ENCODE measurements at places on chromosomes 5 and 9.

DNA sequence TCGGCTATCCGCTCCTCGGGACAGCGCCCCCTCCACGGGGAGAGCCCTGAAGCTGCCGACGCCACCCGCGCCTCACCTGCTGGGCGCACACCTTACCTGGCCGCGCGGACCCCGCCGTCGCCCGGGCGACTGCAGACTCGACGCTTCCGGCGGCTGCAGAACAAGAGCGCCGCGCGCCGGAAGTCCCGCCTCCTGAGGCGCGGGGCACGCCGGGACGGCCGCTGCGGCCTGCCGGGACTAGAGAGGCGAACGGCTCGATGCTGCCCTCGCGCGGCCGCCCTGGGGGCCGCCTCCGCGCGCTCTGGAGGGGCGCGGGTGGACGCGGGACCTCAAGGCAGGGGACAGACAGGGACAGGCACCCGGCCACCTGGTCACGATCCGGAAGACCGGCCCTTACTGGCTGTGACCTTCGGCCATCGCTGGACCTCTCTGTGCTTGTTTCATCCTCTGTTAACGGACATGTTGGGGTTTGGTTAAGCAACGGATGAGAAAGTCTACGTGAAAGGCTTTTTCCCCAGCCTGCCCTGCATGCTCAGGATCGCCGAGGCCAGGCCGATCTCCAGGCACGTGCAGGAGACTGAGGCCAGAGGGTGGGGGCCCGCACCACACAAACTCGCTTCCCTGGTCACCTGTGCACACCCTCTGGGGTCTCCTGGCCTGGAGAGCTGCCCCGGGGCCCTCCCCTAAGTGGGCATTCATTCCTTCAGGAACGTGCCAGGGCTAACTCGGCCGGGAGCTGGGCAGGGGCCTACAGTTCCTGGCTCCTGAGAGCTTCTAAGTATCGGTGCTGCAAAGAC lies at the start of gene SNAPC4:
SNAPC4 (minus strand) TSS at position 133 of the 797 bp plus-strand sequence. CDS start 1,742 bp downstream, outside the sequence.
- DNase-seq: peak; percentile 86

DNA sequence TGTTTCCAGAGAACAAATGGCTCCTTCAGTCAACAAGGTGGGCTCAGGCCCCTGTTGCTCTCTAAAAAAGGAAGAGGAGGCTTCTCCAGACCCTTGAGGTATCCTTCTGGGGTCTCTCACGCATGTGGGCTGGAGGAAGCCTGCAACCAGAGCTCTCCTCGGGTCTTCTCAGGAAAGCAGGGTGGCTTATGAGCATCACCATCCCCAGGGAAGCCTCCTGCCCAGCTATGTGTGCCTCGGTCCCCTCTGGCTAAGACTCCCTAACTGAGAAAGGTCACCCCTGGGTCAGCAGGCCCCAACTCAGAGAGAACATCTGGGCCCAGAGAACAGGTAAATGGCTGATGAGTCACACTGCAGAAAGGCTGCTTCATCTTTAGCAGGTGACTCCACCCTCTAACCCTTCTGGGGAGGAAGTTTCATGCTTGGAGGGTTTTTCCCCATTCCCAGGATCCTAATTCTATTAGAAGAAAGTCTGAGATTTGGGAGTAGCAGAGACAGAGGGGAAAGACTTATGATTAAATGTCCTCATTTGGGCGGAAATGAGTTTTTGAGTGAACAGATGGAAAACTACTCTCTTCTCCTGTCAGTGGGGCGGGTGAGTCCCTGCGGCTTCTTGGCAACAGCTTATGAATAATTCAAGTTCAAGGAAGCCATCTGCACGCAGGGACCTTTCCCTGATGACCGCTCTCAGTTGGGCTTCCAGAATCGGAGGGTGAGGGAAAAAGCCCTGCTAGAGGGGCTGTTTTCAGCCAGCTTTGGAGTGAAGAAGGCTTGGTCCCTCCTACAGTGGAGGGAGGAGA lies 41.9 kb downstream of the TGFBI start:
- DNase-seq: no peak

- DNase-seq: no peak
These were observed 135.7 kb downstream of the OLFM1 start for GRCh38 chr9:135222881-135223760.

DNA sequence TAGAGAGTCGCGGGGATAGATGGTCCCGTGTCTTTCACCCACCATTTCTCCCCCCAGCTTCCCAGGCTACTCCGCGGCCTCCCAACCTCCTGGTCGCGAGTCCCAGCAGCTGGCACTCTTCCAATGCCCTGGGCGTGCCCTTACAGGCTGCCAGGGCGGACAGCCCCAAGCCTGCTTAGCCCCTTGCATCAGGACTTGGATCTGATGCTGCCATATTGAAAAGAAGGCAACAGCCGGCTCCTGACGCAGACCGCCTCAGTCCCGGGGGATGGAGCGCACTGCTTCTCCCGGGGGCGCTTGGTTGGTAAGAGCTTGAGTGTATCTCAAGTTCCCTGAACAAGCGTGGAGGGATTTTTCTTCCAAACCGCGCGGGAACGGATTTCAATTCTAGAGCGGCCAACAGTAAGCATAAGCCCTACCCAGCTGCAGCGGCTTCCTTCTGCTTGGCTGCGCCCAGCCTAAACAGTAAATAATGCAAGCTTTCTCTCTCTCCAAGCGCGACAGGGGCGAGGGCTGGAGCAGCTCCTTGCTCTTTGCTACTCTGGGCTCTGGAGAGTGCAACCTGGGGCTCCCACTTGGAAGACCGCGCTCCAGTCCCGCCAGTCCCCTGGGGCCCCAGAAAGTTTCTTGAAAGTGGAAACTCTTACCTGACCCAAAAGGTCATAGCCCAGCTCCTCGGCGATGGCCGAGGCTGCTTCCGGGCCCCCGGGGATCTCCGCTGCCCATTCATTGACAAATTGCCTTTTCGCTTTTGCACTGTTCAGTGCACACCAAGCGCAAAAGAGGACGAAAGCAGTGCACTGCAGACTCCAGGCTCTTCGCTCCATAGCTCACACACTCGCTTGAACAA lies 607 bp downstream of the PCSK1 start:
- no peak for DNase-seq

DNA sequence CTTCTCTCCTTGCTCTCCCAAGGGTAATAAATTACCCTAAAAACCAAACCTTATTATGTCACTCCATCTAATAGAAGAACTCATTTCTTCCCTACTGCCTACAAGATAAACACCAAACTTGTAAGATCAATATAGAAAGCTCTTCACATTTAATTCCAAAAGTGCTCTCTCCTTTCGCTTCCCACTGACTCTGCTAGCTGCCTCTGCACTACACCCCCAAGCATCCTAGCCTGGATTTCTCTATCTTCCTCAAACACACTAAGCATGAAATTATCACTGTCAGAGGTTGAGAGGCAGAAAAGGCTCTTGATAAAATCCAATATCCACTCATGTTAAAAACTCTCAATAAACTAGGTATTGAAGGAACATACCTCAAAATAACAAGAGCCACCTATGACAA lies 162.4 kb downstream of the KCNN2 start:
- DNase-seq: peak; percentile 32

DNA sequence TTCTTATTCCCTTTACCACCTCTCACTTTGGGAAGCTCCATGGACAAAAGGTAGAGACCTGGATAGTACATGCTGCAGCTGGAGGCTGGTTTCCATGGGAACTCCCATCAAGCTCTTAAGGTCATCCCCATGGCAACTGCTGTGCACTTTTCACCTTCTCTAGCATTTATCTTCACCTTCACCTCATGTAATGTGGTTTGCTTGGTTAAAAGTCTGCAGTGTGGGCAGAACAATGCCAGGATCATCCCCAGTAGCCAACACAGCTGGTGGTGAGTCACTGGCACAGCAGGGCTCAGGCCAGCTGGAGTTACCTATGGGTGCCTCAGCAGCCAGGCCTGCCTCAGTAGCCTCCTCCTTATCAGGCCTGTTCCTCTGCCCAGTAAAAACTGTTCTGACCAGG lies 210.5 kb downstream of the GRIA1 start:
- DNase-seq: no peak

- peak; percentile 47 for DNase-seq
These were observed 4.7 kb downstream of the QRFP start for GRCh38 chr9:130891688-130892476.

DNA sequence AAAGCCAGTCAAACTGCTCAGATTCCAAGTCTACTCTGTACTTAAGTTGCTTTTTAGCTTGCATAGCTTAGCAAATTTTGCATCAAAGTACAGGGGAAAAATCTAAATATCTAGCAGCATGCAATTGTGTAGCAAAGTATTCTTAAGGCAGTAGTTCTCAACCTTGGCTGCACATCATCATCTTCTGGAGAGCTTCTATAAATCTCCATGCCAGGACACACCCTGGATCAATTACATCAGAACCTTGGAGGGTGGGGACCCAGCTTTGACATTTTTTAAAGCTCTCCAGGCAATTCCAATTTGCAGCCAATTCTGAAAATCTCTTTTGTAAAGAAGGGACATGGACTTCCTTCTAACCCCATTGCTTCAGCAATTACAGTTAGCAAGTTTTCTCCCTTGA lies 187.5 kb downstream of the SNCAIP start:
- DNase-seq: no peak

DNA sequence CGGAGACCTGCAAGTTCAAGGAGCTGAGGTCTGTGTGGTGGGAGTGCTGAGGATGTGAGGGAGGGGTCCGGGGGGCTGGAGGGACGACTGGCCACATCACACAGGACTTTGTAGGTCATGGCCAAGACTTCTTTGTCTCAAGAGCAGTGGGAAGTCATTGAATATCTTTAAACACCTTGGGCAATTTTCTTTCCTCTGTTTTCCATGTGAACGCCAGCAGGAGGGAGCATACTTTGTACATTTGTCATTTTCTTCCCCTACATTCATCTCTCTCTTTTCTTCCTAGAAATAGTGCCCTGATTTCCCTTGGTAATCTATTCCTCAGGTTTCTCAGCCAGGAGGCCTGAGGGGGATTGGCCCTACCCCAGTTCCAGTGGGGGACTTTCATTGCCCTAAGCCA lies 153.7 kb upstream of the MSX2 start:
- no peak for DNase-seq

- peak; percentile 70 for DNase-seq
These were observed 21.5 kb downstream of the SHB start for GRCh38 chr9:38047301-38048251.

DNA sequence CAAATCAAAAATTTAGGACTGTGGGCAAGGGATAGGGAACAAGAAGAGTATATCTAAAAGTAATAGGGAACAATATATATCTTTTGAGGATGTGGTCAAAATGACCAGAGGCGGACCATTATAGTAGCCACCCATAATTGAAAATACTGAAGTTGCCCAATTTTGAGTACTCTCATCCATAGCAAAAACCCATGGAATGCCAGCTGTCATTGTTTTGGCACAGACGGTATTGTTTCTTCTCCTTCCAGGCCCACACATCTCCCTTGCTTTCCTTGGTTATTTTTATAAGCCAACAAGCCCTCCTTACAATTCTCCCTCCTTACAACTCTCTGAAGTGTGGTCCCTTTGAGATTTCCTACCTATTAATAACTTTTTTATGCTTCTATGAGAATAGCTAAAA lies 50.4 kb upstream of the RGMB start:
- no peak for DNase-seq

DNA sequence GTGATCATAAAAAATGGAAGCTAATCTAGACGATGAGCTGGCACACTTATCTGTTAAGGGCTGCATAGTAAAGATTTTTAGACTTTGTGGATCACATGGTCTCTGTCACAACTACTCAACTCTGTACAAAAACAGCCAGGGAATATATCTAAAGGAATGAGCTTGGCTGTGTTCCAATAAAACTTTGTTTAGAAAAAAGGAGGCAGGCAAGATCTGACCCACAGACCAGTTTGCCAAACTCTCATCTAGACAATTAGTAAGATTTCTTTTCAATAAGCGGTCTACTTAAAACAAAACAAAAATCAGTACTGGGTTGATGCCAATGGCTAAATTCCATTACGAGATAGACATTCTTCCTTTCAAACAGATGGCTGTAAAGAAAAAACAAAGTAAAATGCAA lies 53.0 kb upstream of the RETREG1 start:
- DNase-seq: no peak

DNA sequence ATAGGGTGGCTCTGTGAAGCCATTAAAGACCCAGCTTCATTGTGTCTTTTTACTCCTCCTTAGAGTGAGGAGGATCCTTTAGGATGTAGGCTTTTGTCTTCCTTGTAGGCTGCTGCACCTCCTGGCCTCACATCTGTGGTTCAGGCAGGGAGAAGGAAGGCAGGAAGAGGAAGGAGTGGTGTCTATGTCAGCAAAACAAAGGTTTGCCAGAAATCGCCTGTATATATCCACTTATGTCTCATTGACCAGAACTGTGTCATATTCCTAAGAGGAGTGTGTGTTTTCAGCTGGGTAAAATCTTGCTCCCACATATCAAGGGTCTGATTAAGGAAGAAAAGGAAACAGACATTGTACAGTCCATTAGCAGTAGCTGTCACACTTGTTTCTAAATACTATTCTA lies 213.8 kb downstream of the ARHGAP26 start:
- DNase-seq: no peak

GRCh38 chr5:112697322-112697721 lies 40.4 kb upstream of the APC start:
- no peak for DNase-seq

DNA sequence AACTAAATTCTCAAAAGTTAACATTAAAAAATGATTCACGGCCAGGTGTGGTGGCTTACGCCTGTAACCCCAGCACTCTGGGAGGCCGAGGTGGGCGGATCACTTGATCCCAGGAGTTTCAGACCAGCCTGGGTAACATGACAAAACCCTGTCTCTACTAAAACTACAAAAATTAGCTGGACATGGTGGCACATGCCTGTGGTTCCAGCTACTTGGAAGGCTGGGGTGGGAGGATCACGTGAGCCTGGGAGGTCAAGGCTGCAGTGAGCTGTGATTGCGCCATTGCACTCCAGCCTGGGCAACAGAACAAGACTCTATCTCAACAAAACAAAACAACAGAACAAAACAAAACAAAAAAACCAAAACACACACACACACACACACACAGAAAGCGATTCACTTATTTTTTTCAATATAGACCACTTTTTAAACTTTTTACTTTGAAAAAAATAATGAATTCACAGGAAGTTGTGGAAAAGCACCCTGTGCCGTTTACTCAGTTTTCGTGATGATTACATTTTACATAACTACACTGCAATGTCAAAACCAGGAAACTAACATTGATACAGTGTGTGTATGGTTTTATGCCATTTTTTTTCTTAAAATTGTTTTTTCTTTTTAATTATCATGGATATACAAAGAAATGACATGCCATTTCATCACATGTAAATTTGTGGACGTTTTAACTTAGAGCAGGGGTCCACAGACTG lies 73.7 kb downstream of the TENT4A start:
- no peak for DNase-seq

- DNase-seq: no peak
These were observed 207.4 kb downstream of the ARRDC3 start for GRCh38 chr5:91175708-91176107.

Data from putamen (tissue), 1 donor.